ENCODE measurements at places on chromosomes 7 and 10.

GRCh38 chr7:127940381-127941160 lies 90.7 kb downstream of the LRRC4 start:
- no peak for DNase-seq

DNA sequence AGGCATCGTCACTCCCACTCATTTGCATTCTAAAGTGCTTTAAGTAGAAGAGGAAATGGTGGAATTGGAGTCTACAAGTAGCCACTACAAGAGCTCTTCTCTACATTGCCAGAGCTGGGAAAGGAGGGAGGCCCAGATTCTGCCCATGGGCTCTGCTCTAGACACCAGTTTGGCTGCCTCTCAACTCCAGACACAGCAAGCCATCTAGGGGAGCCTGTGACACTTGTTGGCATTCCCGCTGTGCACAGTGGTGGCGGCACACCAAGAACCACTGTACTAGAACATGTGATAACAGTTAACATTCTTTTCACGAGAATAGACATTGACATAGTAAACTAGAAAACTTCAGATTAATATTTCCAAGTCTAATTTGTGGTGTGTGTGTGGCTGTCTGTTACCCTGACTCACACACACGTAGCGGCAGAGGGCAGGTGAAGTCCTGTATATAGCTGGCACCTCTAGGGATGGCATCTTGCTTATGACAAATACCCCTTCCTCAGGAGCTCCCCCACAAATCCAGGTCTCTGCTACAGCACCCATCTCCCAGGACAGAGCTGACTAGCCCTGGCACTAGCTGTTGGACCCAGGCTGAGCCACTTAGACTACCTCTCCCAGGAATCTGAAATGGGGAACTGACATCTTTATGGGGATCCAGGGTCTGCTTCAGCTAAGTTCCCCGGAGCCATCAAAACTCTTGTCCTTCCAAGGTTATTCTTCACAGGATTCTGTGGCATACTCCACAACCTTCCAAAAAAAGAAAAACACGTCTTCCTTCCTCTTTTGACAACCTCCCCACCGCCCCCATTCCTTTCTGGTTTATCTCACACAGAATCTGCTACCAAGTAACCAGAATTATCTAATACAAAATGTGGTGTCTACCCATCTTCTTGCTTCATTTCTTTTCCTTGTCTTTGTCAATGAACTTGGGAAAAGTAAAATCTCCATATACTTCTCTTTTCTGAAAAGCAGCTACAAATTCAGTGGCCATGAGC lies 54.7 kb upstream of the MRLN start:
- no peak for DNase-seq

- peak; percentile 49 for DNase-seq
Observed at GRCh38 chr7:2508327-2509215, 11.0 kb upstream of the LFNG start.

- no peak for DNase-seq
Observed at GRCh38 chr10:73953665-73954064, 42.7 kb downstream of the PLAU start.

- DNase-seq, result no peak
Observed at GRCh38 chr7:36015733-36016132, 137.3 kb upstream of the EEPD1 start.

DNA sequence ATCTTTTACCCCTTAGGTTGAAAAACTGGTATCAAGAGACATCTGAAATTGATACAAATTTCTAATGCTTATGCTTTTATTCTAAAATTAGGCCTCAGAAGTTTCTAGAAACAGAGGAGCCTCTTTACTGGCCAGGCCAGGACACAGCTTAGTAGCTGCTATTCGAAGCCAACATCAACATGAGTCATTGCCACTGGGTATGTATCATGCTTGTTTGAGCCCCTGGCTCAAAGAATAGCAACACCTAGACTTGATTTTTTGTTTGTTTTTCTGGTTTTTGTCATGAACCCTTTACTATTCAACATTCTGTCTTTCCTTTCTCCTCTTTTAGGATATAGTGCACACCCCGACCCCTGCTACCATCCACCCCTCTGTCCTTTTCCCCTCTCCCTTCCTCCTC lies 90.9 kb upstream of the STK17A start:
- DNase-seq, result no peak

DNA sequence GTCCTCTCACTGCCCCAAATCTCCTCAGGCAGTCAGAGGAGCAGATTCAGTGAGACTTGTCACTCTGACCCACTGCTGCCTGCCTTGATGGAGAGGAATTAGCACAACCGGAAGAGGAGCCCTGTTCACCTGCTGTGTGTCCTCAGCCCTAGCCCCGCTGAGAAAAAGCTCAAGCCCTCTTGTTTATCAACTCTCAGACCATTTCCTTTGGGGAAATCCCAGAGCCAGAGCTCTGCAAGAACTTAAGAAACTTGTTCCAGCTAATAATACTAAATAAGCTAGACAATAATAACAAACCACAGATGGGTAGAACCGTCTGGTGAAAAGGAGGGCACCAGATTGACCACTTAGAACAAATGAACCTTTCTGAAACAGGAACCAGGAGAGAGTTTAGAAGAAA lies 37.7 kb upstream of the ITGB1 start:
- DNase-seq, result no peak

- DNase-seq, result no peak
Observed at GRCh38 chr7:87513735-87514335, 38.4 kb upstream of the ABCB4 start.

- no peak for DNase-seq
Observed at GRCh38 chr10:68284062-68285001, 47.5 kb upstream of the HNRNPH3 start.

DNA sequence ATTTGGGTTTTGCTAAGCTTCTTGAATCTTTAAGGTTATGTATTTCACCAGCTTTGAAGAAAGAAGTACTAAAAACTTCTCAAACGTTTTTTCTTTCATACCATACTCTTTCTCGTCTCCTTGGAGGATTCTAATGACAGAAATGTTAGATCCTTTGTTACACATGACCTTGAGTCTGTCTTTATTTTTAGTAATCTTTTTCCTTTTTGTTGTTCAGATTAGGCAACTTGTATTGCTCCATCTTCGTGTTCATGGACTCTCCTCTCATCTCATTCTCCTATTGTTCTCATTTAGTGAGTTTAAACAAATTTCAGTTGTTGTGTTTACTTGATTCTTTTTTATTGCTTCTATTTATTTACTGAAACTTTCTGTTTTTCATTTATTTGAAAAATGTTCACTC lies 73.7 kb downstream of the WDFY4 start:
- no peak for DNase-seq

DNA sequence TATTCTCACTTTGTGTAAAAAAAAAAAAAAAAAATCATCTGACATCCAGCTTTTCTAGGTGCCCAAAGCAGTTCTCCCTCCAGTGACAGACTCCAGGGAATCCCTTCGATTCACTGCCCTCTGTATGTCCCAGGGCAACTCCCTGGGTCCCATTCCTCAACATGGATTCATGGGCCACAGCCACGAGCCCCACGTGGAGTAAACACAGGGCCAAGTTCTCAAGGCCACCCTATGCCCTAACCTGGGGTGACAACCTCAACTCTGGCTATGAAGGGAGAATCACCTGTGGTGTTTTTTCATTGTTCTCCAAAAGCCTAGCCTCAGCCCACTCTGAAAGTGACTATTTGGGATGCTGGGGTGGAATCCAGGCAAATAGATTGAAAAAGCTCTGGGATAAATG lies 3.4 kb downstream of the BNIP3 start:
- no peak for DNase-seq

DNA sequence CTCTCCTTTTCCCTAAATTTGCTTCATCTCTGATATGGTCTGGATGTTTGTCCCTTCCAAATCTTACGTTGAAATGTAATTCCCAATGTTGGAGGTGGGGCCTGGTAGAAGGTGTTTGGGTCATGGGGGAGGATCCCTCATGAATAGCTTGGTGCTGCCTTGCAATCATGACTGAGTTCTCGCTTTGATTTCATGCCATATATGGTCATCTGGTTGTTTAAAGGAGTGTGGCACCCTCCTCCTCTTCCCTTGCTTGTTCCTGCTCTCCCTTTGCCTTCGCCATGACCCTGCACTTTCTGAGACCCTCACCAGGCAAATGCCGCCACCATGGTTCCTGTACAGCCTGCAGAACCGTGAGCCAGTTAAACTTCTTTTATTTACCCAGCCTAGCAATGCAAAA lies 14.5 kb downstream of the NOBOX start:
- no peak for DNase-seq

DNA sequence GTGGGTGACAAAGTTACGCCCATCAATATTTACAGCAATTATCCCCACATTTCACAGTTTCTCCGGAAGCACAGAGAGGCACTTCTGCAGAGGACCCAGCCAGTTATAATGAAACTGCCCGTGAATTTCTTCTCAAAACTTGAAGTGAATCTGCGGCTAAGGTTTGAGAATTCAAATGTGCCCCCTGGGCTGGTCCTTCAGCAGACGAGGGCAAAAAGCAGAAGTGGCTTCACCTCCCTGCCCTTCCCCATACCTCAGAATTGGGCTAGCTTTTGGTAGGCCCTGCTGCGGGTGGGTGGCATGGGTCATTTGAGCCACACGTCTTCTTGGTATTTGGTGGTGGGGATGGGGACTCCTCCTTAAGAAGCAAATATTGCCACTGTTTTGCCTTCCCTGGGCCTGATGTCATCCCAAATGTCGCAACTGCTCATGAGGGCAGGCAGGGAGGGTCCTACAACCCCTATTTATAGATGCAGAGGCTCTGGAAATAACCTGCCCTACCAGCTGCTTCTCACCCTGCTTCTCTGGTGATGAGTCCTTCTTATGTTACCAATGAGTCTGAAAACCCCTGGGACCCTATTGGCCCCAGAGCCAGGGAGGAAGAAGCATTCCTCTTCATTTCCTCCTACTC lies 16.6 kb upstream of the WDFY4 start:
- no peak for DNase-seq

DNA sequence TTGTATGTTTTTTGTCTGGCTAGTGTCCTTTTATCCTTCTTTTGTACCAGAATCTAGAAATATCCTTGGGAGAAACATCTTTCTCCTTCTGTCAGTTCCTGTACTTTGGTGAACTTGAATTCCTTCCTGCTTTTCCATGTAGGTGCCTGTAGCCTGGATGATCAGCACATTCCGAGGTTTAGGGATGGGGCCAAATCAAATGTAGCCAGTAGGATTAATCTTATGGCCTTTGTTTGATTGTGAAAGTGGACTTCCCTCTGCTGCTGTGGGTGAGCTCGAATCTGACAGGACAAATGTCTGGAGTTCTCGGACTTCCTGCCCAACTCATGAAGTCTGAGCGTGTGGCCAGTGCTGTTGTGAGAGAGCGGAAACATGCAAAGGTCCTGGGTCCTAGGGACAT lies 33.2 kb upstream of the NAMPT start:
- DNase-seq, result no peak

DNA sequence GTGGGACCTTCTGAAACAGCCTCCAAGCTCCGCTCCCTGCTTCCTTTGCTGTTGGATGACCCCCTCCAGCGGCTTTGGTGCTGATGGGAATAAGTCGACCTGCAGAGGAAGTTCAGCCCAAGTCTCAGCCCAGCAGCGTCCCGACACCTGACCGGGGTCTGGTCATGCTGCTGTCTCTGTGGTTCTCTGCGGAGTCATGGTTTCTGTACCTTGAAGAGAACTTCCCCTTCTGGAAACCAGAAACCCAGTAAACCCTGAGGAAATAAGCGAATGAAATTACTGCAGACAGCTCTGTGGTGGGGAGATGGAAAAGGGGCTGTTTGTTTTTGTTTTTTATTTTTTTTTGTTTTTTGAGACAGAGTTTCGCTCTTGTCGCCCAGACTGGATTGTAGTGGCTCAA lies 18.3 kb upstream of the ZNF12 start:
- DNase-seq, result no peak

DNA sequence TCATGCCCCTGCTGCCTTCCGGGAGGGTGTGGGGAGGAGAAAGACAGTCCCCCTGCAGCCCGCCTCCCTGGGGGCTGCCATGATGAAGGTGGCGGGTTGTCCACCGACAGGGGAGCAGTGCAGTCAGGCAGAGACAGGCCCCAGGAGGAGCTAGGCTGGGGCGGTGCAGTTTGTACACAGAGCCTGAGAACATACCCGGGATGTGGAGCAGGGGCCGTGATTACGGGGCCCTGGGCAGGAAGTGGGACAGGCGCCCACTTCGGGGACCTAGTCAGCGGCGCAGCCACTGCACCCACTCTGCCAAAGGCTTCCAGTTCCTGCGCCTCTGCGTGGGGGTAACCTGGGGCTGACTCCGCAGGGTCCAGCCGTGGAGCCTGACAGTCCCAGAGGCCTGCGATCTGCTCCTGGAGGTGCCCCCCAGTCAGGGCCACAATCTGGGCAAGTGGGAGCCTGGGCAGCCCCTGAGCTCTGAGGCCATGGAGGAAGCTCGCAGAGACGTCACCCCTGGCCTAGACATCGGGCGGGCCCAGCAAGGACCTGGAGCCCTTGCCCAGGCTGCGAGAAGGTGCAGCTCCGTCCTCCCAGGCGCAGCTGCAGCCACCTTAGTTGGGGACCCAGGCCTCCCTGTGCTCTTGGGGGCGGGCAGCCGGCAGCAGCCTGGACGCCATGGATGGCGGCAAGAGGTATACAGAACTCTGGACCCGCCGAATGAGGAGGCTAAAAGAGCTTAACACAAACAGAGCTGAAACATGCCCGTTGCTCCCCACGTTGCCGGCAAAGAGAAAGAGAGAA lies 1356.8 kb downstream of the XPNPEP1 start:
- DNase-seq, result no peak

DNA sequence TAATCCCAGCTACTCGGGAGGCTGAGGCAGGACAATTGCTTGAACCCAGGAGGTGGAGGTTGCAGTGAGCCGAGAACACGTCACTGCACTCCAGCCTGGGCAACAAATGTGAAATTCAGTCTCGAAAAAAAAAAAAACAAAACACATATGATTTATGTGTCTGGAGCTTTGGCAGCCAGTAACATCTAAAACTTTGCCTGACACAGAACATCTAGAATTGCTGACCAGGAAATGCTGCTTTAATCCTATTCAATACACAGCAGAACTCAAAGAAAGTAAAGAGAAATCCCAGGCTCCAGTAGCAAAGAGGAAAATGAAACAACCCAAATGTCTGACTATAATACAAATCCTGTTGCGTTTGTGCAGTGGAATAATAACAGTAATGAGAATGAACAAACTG lies 4.5 kb upstream of the CCDC6 start:
- no peak for DNase-seq

GRCh38 chr7:130850956-130851355 lies 116.9 kb upstream of the KLF14 start:
- DNase-seq, result no peak

- DNase-seq, result no peak
Observed at GRCh38 chr7:105674200-105674920, 93.1 kb upstream of the EFCAB10 start.

DNA sequence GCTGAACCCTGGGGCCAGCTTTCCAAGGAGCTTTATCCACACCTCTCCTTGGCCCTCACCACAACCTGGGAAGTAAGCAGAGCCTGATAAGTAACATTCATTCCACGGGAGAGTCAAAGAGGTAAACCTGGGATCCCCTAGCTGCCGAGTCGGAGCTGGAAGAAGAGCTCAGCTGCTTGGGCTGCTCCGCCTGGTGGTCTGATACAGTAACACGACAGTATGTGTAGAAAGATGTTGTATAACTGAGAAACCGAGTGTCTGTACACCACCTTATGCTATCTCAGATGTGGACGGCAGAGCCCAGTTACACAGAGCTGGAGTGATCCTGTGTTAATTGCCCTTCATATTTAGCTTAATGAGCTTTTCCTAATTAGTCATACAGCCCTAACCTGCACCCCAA lies 151.3 kb upstream of the KMT2E start:
- no peak for DNase-seq
